ENCODE measurements at places on chromosomes 7 and 10.

GRCh38 chr10:24505759-24506158, 217.9 kb downstream of the ARHGAP21 start:
- H3K27me3 ChIP-seq = no peaks in the 10 kb centered on the region
- no peak overlapping the region for H3K4me3 ChIP-seq
- H3K4me1 ChIP-seq = no peaks in the 10 kb centered on the region
- no peak for DNase-seq
- H3K27ac ChIP-seq = no peak overlapping the region

- peak overlapping the region; percentile 61 for H3K27ac ChIP-seq
- H3K4me3 ChIP-seq = no peak overlapping the region
- no peaks in the 10 kb centered on the region for H3K4me1 ChIP-seq
- H3K36me3 ChIP-seq = no peaks in the 10 kb centered on the region
Observed at GRCh38 chr7:36227223-36227622, 74.2 kb downstream of the EEPD1 start.

GRCh38 chr10:67883710-67884312, 645 bp upstream of the SIRT1 start:
- peak overlapping the region; percentile 92 for H3K4me3 ChIP-seq
- no peaks in the 10 kb centered on the region for H3K27me3 ChIP-seq
- DNase-seq = no peak
- peaks cover 13% of the 10 kb centered on the region for H3K4me1 ChIP-seq
- H3K27ac ChIP-seq = peak overlapping the region; percentile 96

DNA sequence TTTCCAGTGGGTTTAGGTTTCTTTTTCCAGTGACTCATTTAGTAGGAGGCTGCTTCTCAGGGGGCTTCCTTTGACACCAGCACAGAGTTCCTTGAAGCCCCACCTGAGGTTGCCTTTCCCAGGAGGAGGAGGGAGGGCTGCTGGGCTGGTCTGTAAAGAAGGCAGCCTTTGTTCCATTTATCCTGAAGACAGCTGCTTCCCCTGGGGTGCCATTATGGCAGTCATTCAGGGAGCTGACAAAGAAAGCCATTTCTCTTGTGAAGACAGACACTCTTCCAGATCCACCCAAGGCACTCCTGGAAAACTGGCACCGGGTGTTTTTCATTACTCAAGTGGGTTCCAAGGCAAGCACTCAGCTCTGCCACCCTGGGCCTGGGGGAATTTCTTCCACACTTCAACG, 54.0 kb downstream of the MTURN start:
- H3K36me3 ChIP-seq = no peaks in the 10 kb centered on the region
- H3K4me1 ChIP-seq = no peaks in the 10 kb centered on the region
- DNase-seq = no peak
- H3K4me3 ChIP-seq = no peak overlapping the region
- no peak overlapping the region for H3K27ac ChIP-seq

- H3K36me3 ChIP-seq = no peaks in the 10 kb centered on the region
- peak overlapping the region; percentile 90 for H3K27ac ChIP-seq
- H3K4me3 ChIP-seq = peak overlapping the region; percentile 51
- H3K4me1 ChIP-seq = peaks cover 19% of the 10 kb centered on the region
Observed at GRCh38 chr10:89283936-89284475, 17.8 kb upstream of the IFIT2 start.

DNA sequence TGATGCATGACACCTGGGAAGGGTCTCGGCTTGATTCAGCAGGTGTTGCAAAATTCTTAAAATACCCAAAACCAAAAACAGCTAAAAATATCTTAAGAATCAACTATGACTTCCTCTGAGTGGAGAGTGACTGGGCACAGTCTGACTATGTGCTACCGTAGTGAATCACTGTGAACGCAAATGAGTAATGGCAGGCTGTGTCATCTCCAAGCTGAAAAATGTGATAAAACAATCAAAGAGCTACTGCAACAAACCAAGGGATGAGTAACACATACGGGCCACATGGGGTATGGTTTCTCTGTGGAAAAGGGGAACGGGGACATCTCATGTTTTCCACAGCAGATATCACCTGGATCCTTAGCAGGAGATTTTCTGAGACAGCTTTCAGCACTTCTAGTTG, 127.5 kb downstream of the ABCA13 start:
- no peaks in the 10 kb centered on the region for H3K4me1 ChIP-seq
- H3K27me3 ChIP-seq = no peaks in the 10 kb centered on the region
- no peak overlapping the region for H3K4me3 ChIP-seq

GRCh38 chr10:124156524-124157260, 63.3 kb upstream of the CHST15 start:
- no peak for DNase-seq
- H3K27ac ChIP-seq = no peak overlapping the region
- H3K36me3 ChIP-seq = no peaks in the 10 kb centered on the region
- no peaks in the 10 kb centered on the region for H3K27me3 ChIP-seq

Measured in esophagus squamous epithelium (tissue), 5 donors.